Epithelial cell of esophagus (primary cell): ENCODE measurements at places on chromosomes 16 and 17.

- no peak for DNase-seq
Observed at GRCh38 chr17:72219824-72220493, 99.1 kb downstream of the SOX9 start.

DNA sequence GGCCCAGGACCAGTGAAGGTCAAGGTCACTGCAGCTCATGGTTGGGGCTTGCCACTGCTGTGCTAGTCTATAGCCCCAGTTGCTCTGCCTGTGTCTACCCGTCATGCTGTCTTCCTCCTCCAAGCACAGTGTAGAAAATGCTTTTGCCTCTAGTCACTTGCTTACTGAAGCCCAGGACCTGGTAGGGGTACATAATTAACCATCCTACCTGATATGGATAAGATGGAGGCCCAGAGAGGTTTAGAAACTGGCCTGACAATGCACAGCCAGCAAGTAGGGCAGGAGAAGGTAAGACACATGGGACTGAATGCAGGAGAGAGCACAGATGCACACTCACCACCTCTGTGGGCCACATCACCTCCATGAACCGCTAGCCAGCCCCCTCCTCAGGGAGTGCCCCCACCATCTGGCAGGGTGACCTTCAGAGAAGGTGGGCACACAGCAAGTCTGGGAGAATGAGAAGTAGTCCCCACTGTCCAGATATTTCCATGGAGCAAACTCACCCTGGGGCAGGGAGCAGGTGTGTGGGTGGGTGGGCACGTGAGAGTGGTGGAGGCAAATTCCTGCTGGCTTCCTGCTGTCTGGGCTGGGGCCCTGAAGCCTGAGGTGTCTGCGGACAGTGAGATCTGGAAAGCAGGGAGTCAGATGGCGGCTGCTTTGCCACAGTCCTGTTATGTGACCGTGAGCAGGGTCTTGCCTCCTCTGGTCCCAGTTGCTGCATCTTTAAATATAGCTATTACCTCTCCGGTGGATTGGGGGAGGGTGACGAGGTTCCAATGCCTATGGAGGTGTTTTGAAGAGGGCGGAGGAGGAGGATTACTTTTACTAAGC, 1.0 kb downstream of the CX3CL1 start:
- DNase-seq = no peak

DNA sequence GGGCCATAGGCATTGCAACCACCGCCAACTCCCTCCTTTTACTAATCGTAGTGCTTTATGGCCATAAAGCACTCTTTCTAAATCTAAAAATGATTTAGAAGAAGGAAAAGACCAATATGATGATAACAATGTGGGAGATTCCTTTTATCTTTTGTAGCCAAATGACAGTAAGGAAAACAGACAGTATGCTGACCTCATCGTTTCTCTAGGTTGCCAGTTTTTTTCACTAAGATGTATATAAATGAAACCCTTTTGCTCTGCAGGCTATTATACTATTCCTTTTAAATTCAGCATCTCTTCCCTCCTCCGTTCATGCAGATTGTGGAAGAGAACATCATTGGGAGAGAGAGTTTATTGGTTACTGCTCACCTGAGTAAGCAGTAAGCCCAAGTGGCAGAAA, 25.3 kb downstream of the OTOA start:
- no peak for DNase-seq

- DNase-seq = peak; percentile 78
Observed at GRCh38 chr16:2520784-2521531, 787 bp downstream of the AMDHD2 start.

- DNase-seq = peak; percentile 90
Observed at GRCh38 chr16:79639576-79640311, 39.2 kb upstream of the MAF start.

- peak; percentile 65 for DNase-seq
Observed at GRCh38 chr16:64121473-64121872, 1000.4 kb downstream of the CDH11 start.

- DNase-seq = no peak
Observed at GRCh38 chr16:16992975-16993765, 477.6 kb downstream of the XYLT1 start.

DNA sequence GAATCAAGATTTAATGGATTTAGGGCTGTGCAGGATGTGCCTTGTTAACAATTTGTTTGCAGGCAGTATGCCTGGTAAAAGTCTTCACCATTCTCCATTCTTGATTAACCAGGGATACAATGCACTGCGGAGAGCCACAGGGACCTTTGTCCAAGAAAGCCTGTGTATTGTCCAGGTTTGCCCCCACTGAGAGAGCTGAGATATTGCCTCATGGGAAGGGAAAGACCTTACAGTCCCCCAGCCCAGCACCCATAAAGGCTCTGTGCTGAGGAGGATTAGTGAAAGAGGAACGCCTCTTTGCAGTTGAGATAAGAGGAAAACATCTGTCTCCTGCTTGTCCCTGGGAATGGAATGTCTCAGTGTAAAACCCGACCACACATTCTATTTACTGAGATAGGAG, 2169.6 kb downstream of the TP53TG3F start:
- DNase-seq = no peak

- DNase-seq = no peak
Observed at GRCh38 chr16:7601100-7601499, 268.5 kb downstream of the RBFOX1 start.

- DNase-seq = no peak
Observed at GRCh38 chr17:76982408-76983074, 114.3 kb downstream of the MGAT5B start.

DNA sequence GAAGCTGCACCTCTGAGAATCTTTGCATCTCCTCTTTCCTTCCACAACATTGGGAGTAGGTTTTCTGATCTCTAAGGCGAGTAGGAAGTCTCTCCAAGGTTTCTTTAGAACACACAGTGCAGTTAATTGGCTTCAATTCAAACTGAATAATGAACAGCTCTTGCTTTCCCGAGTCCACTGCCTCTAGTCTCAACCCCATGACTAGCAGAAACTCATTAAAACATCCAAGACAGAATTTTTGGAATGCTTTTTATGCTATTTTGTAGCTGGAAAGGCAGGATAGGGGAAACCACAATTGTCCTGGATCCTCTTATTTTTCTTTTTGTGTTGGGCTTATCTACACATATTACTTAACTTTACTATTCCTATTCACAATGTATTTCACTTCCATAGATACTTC, 206.6 kb downstream of the CDH8 start:
- no peak for DNase-seq

GRCh38 chr17:56581635-56582627, 11.6 kb upstream of the NOG start:
- DNase-seq = no peak

GRCh38 chr17:4663711-4664110, 22.2 kb upstream of the ALOX15 start:
- DNase-seq = no peak

DNA sequence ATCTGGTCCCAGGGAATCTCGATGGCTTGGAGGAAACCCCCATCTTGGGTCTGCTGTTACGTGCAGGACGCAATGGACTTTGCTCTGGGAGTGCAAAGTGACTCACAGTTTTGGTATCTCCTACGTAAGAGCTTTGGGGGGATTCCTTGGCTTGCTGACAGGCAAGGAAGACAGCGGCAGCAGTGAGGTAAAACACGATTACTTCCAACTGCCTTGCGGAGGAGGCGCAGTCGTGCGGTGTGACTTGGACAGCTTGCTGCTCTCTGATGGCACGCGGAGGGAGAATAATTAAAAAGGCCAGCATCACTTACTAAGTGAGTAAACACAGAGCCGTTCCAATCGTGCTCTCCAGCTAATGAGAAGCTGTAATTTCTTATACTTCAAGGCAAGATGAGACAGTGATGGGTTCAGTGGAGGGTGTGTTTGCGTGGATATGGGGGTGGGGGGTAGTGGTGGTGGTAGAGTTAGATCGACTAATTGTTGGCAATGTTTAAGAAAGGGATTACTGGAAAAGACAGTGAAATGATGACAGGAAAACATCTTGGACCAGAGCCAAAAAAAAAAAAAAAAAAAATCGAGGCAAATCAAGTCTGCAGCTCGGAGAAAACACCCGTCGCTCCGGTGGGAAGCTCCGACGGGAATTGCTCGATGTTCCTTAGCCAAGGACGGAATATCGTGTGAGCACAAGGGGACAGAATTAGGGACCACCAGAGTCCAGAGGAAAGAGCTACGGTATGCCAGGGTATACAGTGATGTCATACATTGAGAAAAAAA, 184.8 kb upstream of the ZFHX3 start:
- DNase-seq = no peak

- DNase-seq = no peak
Observed at GRCh38 chr16:9992441-9992840, 189.8 kb downstream of the GRIN2A start.

- DNase-seq = peak; percentile 8
Observed at GRCh38 chr16:46555951-46556350, 65.2 kb downstream of the SHCBP1 start.

DNA sequence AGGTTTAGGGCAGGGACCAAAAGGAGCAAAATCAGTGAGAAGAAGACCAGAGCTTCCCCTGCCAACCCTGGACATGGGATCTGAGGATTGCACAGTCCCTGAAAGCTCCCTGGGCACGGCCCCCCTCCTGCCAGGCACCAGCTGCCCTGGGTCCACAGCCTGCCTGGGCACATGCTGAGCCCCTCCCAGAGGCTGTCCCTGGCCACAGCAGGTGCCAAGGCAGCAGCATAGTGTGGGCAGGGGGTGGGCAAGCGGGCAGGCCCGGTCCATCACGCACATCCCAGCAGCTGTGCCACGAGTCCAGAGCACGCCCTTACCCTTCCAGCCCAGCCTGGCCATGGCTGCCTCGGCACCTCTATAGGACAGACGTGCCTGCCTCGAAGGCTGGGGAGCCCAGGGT, 12.7 kb downstream of the SCN4A start:
- DNase-seq = no peak

DNA sequence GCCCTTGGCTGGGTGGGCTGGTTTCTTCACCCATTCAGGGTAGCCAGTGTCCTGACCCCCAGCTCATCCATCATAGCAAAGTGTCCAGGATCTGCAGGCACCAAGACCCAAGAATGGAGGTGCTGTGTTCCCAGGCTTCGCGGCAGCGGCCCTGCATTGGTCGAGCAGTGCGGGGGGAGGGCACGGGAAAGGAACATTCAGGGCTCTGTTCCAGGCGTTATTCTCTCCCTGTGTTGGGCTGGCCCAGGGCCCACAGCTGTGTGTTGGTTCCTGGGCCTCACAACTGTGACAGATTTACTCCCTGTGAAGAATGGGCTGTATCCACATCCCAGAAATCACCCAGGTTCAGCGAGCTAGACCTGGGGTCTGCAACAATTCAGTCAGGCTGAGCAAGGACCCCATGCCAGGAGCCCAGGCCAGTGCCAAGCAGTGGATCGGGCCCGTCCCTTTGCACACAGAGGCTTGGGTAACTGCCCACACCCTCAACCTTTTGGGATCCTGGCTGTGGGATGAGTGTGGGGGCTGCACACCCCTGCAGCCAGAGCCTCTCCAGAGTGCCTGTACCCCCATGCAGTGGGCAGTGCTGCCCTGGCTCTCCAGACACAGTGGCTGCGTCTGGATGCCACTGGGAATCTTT, 10.0 kb downstream of the GPT2 start:
- no peak for DNase-seq

DNA sequence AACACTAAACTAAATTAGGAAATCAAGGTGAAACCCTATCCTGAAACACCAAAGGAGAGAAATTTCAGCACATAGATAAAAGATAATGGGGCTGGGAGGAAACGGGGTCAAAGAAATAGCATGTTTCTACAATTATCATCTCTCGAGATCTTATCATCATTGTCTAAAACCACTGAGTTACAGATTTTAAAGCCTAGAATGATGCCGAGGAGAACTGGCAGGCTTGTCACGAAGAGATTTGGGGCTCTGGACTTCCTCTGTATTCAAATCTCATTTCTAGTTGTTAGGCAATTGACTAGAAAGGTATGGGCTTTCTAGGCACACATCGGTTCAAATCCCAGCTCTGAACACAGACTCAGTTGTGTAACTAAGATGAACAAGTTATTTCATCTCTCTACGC, 9.3 kb downstream of the PDZD9 start:
- no peak for DNase-seq

DNA sequence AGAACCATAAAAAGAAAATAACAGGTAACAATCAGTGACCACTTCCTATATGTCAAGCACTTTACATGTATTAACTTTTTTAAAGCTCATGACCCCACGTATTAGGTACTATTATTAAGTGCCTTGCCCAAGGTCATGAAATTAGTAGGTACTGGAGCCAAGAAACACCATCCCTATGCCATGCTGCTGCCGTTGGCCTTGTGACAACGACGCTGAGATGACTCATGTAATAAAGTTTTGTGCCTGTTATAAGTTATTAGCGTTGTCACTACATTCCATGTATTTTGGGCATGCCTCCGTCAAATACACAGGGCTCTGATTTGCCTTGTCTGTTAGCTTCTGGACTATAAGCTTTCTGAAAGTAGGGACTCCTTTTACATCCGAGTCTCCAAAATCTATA, 1.4 kb downstream of the BBS2 start:
- DNase-seq = no peak
